ENCODE measurements at places on chromosomes 16 and 17.

- DNase-seq, result no peak
These were observed 83.2 kb downstream of the WSCD1 start for GRCh38 chr17:6153375-6153774.

DNA sequence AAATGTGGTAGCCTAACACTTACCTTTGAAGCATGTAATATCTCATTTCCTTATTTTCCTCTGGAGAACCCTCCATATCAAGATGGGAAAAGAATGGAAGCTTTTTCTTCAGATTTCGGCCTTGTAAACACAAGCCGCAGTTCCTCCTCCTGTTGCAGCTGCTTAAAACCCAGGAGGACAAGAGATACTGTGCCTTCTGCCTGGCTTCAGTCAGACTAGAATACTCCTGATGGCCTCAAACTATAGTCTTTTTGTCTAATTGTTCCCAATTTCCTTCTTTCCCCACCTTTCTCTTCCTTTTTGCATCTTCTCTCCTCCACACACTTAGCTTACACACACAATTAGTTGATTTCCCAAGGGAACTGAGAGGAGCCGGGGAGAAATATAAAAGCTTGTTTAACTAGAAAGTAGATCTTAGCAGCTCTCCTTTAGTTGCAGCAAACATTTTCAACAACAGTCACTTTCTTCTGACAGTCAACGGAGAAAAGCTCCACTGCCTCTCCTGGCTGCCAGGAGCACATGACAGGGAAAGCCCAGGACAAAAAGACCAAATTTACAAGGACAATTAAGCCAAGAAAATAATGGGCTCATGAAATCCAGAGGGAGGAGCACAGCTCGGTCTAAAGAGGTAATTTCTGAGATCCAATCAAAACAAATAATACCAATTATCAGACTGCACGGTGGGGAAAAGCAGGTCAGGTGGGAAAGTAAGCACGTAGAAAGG, 76.4 kb upstream of the C17orf78 start:
- DNase-seq, result no peak

DNA sequence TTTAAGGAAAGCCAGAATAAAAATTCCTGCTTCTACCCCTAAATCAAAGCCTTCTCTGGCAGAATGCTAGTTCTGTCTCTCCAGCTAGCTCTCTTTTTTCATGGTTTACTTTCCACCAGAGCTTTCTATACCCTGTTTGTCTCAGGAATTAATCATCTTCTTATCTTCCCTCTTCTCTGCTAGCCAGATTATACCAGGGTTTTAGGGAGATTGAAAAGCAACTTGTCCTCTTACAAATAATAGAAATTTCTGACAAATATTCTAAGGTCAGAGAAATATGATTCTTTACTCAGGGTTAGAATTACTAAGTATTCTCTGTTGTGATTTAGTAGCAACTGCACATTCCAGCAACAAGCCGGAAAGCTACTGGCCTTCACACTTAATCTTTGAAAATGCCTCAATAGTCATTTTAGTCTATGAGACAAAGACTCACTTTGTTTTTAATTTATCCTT, 166.4 kb downstream of the TANC2 start:
- no peak for DNase-seq

GRCh38 chr17:9666461-9667050, 21.2 kb downstream of the USP43 start:
- no peak for DNase-seq

DNA sequence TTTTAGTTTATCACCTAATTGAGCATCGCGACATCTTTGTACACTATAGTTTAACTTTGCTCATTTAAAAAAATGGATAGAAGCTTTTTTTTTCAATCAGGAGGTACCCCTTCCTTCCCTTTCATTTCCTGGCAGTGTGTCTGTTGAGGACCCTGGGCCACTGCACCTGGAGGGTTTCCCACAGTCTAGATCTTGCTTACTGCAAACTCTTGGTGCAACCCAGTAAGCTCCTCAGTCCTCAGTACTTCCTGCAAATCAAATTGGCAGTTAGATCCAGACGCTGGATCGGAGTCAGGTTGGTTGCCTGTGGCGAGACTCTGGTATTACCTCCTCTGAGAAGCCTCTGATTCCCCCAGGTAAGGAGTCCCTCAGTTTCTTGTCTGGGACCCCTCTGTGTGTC, 162.0 kb downstream of the RAB11FIP4 start:
- DNase-seq, result no peak

DNA sequence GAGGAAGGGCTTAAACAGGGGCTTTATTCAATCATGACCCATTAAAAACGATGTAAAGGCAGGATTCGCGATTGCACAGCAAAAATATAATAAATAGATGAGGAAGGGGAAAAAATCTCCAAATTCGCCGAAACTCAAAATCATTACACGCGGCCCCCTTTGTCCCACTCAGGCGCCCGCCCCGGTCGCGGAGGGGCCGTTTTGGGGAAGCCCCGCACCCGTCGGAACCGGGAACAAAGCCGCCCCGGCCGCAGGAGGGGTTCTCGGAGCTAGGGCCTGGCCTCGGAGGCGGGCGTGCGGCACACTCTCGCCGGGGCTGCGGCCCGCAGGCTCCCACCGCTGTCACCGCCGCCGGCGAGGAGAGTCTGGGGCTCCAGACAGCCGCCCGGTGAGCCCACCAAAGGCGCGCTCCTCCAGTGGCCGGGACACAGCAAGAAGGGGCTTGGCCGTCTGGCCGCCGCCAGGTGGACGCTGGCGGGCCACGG, 521 bp downstream of the C16orf87 start:
- peak; percentile 11 for DNase-seq

- no peak for DNase-seq
These were observed 727.9 kb upstream of the SOX9 start for GRCh38 chr17:71392715-71393567.

DNA sequence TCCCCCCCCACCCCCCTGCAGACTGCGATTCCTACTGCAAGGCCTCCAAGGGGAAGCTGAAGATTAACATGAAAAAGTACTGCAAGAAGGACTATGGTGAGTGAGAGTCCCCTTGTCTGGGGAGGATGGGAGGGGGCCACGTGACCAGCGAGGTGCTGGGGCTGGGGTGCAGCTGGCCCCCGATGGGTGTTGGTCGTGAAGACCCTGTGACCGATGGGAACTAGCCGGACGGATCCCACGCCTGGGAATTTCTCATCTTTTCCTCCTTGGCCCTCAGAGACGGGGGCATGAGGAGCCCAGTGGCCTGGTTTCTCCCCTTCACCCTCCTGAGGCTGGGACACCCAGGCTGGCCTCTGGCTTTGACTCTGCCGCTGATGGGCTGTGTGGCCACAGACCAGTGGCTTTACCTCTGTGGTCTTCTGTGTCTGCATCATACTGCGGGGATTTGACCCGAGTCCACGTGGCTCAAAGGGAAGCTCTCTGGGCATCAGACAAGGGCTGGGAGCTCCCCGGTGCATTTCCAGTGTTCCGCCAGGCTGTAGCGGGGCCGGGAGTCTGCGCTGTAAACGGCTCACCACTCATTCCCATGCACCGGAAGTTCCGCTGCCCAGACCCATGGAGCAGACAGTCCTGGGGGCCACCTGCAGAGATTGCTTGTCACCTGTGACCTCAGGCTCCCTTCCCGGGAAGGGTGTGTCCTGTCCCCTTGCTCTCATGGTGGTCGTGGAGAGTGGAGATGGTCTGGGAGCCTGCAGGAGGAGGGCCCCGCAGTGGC, 200.0 kb downstream of the NTN1 start:
- no peak for DNase-seq

DNA sequence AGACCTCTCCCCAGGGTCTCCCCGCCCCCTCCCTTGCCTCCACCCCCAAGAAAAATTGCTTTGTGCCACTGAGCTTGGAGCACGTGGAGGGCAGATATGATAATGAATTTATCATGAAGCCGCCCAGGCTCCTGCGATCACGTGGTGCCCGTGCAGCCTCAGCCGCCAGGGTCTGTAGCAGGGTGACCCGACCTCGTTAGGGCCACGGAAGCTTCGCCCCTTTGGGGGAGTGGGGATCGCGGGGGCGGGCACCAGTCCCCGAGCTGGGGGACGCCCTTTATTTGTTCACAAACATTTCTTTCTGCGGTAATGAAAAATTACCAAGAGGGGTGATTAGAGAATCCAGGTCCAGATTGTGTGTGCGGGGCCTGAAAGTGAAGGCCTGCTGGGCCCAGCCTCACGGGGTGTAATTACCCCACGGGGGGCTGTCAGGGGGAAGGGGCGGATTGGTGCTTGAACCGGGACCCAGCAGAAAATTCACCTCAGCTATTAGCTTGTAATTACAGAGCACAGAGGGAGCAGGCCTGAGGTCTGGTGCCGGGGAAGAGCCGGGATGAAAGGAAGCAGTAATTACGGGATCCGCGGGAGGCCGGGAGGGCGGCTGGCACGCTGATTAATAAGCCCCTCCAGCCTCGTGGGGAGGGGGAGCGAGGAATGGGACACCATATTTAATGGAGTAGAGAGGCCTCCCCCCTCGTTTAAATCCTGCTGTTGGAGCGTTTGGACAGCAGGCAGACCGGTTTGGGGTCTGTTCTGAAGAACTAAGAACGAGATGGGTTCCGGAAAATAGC, 13.3 kb downstream of the GSE1 start:
- DNase-seq, result no peak

- DNase-seq, result no peak
These were observed 45.5 kb downstream of the MRC2 start for GRCh38 chr17:62672957-62673356.

DNA sequence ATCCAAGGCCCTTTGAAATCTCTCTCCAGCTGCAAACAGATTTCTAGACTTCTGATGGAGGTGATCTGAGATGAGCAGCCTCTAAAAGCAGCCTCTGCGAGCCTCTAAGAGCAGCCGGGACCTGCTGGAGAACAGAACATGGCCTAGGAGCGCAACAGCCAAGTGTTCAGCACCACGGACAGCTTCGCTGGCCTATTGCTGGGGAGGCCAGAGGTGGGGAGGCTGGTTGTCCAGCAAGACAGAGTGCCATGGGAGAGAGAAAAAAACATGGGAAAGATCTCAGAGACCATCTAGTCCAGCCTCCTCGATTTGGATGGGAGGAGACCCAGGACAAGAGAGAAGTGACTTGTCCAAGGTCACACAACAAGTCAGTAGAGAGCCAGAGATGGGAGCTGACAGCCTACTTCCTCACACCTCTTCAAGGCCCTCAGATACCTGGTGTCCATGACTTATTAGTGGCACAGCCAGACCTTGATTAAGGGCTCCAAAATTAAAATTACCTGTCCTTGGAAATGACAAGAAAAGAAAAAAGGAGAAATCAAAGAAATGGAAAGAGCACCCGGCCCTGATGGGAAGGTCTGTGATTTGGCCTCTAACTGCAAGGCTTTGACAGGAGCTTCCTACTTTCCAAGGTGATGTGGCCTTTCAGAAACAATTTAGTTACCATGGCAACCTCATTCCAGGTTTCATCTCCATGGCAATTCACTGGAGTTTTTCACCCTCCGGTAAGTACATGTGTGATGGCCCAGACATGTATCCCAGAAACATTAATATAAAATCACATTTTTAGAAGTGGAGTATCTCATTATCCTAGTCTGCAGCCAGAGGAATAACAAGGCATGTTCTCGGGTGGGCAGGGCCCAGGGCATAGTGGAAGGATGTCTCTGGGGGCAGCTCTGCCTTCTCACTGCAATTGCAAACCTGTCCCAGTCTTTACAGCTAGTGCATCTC, 14.5 kb downstream of the RPRML start:
- no peak for DNase-seq

GRCh38 chr17:73589363-73589980, 54.8 kb downstream of the SDK2 start:
- no peak for DNase-seq

GRCh38 chr16:66459878-66460277, 32.8 kb downstream of the BEAN1 start:
- no peak for DNase-seq

DNA sequence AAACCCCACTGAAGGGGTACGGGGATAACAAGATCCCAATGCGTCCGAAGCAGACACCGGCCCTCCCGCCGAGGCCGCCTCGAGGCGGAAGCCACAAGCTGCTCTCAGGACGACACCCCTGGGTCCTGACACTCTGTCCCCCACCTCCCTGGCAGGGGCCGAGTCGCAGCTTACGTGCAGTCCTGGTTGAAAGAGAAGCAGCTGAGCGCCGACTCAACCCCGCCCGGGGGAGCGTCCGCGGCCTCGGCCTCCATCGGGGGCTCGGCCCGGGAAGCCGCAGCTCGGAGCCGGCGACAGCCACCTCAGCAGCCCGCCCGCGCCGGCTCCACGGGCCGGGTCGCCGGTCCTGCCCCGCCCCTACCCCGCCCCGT, at the start of gene WIPI1:
Gene WIPI1, minus strand, starts transcription at position 329 of the 371 bp plus-strand sequence. Its CDS starts 75 bp downstream, at position 254.
- no peak for DNase-seq

DNA sequence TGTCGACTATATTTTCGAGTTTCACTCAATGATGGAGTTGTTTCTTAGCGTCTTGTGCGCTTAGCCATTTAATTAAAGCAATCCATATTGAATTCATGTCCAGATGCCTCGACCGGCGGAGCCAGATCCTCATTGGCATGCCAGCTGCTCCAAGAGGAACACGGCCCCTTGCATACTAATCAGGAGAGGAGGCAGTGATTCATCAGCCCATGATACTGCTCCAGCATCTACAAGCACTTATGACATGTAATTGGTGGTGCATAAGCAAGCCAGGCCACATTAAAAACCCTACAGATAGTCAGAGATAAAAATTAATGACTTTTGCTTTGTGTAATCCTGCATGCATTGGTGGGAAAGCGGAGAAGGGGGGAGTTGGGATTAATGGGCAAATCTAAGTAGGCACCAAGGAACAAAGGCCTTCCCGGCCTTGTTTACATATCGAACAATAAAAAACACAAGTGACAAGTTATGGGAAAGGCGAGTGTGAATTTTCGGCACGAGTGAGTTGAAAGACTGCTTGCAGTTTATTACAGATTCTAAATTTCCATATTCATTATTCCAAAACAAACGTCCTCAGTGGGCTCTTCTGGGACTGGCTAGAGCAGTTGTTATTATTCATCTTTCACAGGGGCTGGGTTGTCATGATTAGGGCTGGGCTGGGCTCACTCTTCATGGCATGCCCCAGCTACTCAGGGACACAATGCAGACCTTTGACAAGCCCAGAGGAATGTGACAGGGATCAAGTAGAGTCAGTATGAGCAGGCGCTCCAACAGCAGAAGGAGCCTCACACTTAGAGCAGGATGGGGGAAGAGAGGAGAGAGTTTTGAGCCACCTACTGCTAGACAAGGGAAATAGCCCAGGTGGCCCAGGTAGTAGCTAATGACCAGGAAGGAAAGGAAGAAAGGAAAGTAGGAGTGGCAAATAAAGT, 281.7 kb upstream of the ZFHX3 start:
- no peak for DNase-seq

DNA sequence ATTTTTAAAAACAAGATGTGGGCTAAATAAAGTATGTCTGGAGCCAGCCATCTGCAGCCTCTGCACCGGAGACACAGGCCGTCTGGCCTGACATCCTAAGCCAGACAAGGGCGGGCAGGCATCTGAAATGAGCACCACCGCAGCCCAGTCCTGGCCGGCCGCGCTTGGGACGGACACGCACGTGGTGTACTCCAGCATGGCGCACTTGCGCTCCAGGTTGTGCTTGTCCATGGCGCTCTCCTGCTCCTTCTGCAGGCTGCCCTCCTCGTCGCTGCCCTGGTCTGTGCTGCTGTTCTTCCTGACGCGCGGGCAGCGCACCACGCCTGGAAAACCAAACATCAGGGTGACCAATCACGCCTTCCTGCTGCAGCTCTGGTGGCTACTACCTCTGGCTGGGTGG, 60.3 kb downstream of the GTF3C1 start:
- DNase-seq, result no peak

GRCh38 chr17:10518271-10519037, at the start of gene MYH1:
MYH1 (minus strand) TSS chr17:10518542; CDS start chr17:10516642, 1,900 bp downstream.
- no peak for DNase-seq

All from activated CD8-positive, alpha-beta memory T cell treated with anti-CD3 and anti-CD28 coated beads for 4 hours (primary cell).